Inflammatory macrophage treated with lipopolysaccharide for 4 hours (primary cell): ENCODE measurements at places on chromosomes 16 and 17.

DNA sequence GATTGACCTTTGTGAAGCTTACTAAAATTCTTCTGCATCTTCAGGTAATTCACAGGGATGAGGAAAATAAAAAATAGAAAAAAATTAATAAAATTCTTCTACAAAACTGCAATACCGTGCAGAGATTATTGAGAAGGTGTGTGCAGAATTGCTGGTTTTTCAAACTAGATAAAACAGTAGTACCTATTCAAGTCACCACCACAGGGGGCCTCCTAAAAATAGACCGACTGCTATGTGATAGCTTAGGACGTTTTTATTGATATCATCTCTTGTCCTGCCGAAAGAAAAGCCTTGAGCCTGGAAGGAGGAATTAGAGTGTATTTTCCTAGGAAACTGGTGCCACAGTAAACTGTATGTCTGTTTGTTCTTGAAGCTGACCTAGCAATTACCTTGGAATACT lies 325.9 kb downstream of the ZFHX3 start:
- no peak for DNase-seq

- DNase-seq = peak; percentile 72
Measured at GRCh38 chr17:75228847-75229246, 23.4 kb downstream of the NUP85 start.

GRCh38 chr17:76727745-76728456 lies 1.3 kb downstream of the METTL23 start:
- peak; percentile 73 for DNase-seq

GRCh38 chr16:69201787-69202186 lies 14.8 kb downstream of the SNTB2 start:
- no peak for DNase-seq

DNA sequence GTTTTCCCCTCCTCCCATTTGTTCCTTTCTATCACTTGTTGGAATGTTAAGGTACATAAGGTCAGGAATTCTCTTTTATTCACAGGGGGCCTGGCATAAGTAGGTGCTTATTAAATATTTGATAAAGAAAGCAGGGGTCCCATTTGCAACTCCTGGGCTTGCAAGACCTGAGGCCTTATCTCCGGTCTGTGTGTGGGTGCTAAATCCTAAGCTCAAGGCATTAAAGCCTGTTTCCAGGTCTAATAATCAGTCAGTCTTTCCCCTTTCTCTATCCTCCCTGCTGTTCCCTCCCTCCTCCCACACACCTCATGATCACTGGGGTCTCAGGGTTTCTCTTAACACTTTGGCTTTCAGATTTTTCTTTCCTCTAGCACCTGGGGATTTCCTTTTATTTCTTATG lies 17.1 kb downstream of the NTN1 start:
- no peak for DNase-seq

- peak; percentile 16 for DNase-seq
Measured at GRCh38 chr17:38428112-38428642, at the start of gene ARHGAP23. ARHGAP23 (plus strand) TSS chr17:38428464; CDS start chr17:38428486, 22 bp downstream.

DNA sequence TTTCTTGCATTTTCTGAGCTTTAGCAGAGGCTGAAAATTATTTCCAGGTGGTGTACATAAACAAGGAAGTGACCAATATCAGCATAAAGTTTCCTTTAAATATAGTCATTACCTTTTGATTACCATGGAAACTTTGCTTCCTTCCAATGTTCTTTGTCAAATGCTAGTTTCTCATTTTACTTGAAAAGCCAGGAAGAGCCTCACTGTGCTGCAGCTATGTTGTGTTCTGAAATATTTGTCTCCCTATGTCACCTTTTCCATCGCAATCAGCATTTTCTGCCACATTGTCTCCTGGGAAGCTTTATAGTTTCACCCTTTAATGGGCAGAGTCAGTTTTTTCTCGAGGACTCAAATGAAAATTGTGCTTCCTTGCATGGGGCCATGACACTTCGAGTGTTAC lies 496.0 kb downstream of the CDH8 start:
- no peak for DNase-seq

GRCh38 chr16:82782715-82783251 lies 156.0 kb downstream of the CDH13 start:
- DNase-seq = no peak

DNA sequence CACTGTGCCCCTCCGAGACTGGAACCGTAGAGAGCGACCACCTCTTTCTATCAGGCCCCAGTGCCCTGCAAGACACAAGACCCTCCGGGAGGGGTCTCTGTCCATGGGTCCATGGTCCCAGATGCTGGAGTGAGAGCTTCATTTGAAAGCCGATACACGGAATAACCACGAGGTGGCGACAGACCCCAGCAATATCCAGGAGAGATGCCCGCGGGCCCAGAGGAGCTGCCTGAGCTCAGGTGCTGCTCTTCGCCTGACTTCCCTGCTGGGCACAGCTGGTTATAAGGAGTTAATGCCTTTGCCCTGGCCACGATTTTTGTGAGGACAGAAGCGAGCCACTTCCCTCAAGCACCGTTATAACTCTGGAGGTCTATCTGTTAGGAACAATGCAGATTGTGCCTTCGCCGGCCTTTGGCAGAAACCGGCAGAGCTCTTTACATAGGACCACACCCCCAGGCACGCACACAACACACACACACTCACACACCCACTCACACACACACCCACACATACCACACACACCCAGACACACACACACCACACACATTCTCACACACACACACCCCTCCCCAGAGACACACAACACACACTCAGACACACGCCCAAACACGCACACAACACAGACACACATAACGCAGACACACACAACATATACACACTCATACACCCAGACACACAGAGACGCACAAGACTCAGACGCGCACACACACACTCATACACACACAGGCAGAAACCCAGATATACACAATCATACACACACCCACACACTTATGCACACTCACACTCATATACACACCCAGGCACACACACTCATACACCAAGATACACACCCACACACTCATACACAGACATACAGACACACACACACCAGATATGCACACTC lies 436.4 kb downstream of the SOX9 start:
- DNase-seq = peak; percentile 37
